ENCODE measurements at places on chromosomes 7 and 10.
A peak's percentile ranks its signal among the peaks of the same experiment; 100 is the strongest.

GRCh38 chr7:115068220-115068619 lies 146.3 kb downstream of the MDFIC start:
- DNase-seq: no peak

DNA sequence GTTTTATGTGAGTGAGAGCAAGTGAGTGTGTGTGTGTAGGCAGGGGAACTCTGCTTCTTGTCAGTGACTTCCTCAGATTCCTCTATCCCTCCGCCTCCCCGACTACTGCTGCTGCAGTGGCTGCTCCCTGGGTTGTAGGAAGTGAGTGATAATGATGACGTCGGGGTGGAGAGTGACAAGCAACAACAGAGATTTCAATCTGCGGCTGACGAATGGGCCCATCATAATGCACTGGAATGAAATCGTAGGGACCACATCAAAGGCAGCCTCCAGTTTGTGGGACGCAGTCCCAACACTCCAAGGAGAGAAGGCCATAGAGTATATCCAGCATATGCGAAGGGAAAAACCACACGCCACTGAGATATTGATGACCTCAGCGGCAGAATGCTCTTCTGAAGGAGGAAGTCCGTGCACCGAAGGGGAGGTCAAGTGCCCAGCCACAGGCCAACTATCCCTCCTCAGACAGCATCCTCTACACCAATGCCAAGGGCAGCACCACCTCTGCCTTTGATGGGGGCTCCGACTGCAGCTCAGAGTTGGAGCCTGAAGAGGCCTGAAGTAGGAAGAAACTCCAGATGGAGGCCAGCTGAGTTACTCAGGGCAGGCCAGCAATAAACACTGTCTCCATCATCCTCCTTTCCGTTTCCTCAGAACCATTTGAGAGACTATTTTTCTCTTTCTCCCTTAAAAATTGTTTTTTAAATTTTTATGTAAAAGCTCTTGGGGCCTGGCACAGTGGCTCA lies 11.3 kb upstream of the STMP1 start:
- no peak for DNase-seq

- no peak for DNase-seq
Measured at GRCh38 chr10:73899423-73899822, 11.5 kb upstream of the PLAU start.

GRCh38 chr7:30323006-30323355 lies 38.6 kb downstream of the ZNRF2 start:
- no peak for DNase-seq

GRCh38 chr7:106542550-106543220 lies 118.3 kb downstream of the CCDC71L start:
- peak; percentile 52 for DNase-seq

DNA sequence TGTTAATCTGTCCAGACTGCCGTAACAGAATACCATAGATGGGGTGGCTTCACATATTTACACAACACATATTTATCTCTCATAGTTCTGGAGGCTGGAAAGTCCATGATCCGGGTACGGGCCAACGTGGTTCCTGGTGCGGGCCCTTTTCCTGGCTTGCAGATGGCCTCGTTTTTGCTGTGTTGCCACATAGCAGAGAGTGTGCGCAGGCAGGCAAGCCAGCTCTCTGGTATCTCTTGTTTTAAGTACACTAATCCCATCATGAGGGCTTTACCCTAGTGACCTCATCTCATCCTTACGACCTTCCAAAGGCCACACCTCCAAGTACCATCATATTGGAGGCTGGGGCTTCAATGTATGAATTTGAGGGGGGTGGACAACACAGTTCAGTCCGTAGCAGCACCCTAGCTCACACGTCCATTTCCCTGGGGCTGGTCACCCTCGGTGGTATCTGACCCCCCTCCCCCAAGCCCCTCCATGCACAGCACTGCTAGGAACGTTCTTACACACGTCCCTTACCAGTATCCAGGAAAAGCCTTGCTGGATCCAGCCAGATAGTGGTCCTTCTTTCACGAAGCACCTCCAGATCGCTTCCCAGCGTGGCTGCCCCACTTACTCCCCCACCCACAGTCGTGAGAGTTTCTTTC lies 21.5 kb downstream of the CUX1 start:
- no peak for DNase-seq

GRCh38 chr7:100543586-100543985 lies 4.6 kb downstream of the AGFG2 start:
- no peak for DNase-seq

DNA sequence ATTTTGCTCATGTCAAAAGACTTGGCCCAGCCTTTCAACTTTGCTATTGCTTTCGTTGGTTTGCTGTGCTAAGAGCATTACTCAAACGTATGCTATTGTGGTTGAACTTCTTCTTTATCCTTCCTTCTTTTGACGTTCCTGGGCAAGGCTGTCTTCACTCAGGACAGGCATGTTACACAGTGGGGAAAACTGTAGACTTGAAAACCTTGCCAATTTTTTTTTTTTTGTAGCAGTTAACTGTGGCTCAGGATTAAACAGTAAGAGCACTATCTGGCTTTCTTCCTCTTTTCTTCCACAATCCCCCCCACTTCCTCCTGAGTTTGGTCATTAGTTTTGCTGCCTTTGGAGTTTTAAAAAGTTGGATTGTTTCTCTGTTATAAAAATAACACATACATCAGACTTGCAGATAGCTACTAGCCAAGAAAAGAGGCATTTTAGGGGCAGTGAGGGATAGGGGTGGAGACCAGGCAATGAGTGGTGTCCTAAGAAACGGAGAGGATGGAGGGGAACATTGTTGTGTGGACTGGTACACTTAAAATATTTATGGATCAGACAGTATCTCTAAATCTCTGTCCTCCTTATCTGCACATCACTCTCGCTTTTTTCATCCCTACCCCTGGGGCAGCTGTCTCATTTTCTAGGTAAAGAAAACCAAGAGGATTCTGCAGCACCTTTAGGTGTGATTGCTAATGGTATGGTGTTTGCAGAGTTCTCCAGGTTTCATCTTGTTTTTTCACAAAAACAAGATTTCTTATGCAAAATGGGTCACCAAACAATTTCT lies 181.7 kb downstream of the LRMDA start:
- no peak for DNase-seq

DNA sequence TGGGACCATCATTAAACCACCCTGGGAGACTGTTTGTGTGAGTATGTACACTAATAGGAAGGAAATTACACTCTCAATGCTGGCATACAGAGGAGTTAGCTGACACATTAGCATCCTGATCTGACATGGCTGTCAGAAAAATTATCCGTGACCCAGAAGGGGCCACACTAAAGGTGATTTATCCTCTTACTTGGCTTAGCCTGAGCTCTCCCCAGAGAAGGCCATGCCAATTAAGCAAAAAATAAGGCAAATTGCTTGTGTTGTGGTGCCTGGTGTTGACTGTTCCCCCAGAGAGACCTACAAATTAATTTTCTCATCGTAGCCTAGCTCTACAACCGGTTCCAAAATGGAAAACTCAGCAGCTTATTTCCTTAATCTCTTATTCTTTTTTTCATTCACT lies 992.3 kb downstream of the KCNMA1 start:
- no peak for DNase-seq

DNA sequence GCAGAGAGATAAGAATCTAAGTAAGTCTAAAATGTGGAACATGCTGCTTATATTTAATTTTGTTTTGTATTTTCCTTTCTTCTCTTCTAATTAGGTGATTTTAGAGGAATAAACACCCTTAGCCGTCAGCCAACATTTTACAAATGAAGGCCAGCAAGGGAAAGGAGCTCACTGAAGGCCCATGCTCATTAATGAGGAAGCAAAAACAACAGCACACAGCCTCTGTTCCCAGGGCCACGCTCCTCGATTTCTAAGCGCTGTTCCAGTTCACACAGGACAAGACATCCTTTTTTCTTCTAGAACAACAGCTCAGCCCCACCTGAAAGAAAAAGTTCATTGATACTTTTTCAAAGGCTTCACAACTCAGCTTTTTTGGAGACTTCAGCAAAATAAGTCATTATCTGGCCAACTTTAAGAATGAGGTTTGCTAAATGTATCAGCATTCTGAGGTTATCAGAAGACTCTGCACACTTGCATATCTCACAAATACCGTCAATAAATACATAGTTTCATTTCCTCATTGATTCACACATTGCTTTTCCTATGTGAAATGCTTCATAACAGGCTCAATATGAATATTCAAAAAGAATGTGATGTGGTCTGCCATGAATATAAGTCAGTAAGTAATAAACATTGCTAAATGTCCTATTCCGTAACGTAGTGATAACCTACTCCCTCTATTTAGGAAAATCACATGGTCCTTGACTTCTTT lies 34.8 kb upstream of the SFMBT2 start:
- DNase-seq: no peak

- DNase-seq: no peak
Measured at GRCh38 chr10:52004342-52004949, 305.1 kb upstream of the CSTF2T start.

DNA sequence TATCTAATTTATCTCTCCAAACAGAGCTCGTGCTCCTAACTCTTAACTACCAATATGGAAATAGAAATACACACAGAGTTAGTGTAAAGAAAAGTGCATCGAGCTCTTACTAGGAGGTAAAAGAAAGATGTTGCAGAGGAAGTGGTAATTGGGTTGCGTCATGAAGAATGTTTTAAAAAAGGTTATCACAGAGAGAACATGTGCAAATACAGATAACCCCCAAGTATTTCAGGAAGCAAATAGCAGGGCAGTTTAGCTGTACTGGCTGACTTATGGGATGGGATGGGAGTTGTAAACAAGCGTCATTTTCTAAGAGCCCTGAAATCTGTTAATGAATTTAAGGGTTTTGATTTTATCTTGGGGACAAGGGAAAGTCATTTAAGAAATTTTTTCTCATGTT lies 153.9 kb downstream of the AGMO start:
- no peak for DNase-seq

DNA sequence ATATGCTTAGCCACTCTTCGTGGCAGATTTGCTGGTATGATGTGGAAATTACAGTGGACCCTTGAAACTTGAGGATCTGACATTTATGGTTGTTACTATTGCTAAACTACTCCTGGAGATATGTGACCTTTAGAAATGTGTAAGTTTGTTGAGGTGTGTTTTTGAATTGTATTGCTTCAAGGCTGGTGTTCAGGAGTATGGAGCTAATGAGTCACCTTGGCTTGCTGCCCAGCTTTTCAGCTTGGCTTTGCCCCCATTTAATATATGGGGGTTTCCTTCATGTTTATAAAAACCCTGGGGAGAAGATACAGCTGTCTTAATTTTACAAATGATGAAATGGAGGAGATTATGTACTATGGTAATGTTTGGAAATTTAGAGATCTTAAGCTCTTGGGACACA lies 11.6 kb downstream of the HBP1 start:
- DNase-seq: peak; percentile 67

- no peak for DNase-seq
Measured at GRCh38 chr7:30303312-30304039, 19.1 kb downstream of the ZNRF2 start.

DNA sequence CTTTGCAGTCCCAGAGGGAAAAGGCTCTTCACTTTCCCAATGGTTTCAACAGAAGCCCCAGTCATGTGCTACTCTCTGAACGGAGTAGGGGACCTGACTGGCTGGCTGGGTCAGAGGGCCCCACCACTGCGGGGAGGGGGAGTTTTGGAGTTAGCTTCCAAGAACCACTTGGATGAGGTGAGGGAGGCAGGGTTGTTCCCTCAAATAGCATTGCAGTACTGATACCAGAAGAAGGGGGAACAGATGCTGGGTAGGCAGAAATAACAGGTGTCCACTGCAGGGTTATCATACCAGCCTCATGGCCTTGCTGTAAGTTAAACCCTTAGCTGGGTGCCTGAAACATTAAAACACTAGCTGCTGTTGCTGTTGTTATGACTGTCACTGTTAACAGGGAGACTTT lies 131.3 kb downstream of the UBE2H start:
- DNase-seq: no peak

GRCh38 chr10:130935128-130935439 lies 376.4 kb downstream of the TCERG1L start:
- no peak for DNase-seq

DNA sequence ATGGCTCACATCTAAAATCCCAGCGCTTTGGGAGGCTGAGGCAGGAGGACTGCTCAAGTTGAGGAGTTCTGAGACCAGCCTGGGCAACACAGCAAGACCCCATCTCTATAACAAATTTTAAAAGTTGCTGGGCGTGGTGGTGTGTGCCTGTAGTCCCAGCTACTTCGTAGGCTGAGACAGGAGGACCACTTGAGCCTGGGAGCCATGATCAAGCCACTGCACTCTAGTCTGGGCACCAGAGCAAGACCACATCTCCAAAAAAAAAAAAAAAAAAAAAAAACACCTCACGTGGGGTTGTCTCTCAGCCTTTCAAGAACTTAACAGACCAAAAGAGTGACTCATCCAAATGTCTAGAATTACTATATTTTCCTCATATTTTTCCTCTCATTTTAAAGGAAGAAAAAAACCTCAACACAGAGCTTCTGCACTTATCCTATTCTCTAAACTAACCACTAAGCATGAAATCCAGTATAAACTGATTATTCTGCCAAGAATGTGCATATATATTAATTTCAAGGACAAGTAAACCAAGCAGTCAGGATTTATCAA lies 46.3 kb downstream of the CUL2 start:
- no peak for DNase-seq

DNA sequence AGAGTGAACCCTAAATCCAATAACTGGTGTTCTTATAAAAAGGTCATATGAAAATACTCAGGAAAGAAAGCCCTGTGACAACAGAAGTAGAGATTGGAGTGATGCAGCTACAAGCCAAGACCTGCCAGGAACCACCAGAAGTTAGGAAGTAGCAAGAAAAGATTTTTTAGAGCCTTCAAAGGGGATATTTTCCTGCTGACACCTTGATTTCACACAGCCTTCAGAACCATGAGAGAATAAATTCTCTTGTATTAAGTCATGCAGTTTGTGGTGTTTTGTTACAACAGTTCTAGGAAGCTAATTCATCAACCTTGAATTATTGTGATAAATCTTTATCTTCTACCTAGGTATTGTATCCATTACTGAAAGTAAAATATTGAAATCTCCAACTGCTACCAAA lies 81.0 kb downstream of the HYCC1 start:
- DNase-seq: no peak

GRCh38 chr7:128826512-128826911 lies 3.7 kb upstream of the FLNC start:
- no peak for DNase-seq

- DNase-seq: no peak
Measured at GRCh38 chr10:113646336-113647201, 17.3 kb downstream of the NRAP start.

GRCh38 chr10:117223693-117224430 lies 17.1 kb upstream of the SLC18A2 start:
- no peak for DNase-seq

DNA sequence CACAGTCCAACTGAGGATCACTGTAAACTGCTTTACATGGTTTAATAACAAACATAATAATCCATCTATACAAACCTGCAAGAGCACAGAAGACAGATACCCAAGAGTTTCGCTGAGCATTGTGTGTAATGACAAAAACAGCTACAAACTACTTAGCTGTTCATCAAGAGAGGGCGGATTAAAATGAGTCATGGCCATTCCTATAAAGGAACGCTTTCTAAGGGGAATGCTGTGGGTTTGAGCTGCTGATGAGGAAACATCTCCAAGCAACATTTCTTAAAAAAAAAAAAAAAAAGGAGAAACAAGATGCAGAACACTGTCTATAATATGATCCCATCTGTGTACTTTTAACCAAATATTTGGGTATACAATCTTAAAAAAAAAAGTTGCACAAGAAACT lies 33.8 kb downstream of the VOPP1 start:
- DNase-seq: no peak

- DNase-seq: no peak
Measured at GRCh38 chr7:46784732-46785131, 797.2 kb downstream of the TNS3 start.

GRCh38 chr7:921071-921461 lies 33.4 kb downstream of the ADAP1 start:
- peak; percentile 28 for DNase-seq
